ENCODE measurements at places on chromosomes 6 and 20.

GRCh38 chr6:12813321-12813720 lies 96.8 kb downstream of the PHACTR1 start:
- DNase-seq = no peak

- DNase-seq = peak; percentile 73
Observed at GRCh38 chr20:36919715-36920333, 31.7 kb downstream of the SAMHD1 start.

DNA sequence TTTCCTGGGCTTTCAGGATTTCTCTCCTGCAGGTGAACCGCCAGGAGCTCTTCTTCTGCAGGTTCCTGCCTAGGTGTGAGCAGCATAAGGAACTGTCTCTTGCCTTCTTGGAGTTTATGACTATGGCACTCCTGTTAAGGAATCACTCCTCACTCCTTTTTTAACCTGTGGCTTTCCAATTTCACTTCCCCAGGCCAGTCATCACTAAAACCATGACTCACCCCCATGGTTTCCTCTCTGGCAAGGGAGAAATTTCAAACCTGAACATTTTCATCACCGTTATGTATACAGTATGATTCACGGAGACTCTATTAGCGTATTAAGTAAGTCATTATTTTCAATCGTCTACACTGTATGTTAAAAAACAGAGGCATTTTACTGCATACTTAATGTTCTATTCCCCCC lies 78.2 kb upstream of the ARID1B start:
- DNase-seq = peak; percentile 74

- no peak for DNase-seq
Observed at GRCh38 chr6:89500611-89501010, 67.7 kb downstream of the ANKRD6 start.

- no peak for DNase-seq
Observed at GRCh38 chr6:112983713-112984261, 636.7 kb downstream of the RFPL4B start.

DNA sequence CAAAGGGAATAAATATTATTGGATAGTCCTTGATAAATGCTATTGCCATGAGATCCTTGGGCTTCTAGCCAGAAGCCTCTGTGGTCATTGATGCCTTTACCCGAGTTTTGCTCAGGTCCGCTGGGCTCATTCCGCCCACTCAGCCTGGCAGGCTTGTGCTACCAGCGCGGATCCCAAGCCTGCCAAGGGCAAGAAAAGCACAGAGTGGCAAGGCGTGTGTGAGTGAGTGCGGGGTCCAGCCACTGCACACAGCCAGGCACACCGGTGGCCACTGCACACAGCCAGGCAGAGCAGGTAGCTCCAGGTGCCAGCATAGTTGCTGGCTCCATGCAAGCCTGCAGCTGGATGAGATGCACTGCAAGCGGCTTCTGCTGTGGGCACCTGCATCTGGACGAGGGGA lies 38.7 kb downstream of the STK38 start:
- DNase-seq = no peak

- peak; percentile 48 for DNase-seq
Observed at GRCh38 chr6:151284548-151285017, 44.8 kb downstream of the AKAP12 start.

- DNase-seq = no peak
Observed at GRCh38 chr20:17934141-17934862, 34.3 kb downstream of the SNX5 start.

DNA sequence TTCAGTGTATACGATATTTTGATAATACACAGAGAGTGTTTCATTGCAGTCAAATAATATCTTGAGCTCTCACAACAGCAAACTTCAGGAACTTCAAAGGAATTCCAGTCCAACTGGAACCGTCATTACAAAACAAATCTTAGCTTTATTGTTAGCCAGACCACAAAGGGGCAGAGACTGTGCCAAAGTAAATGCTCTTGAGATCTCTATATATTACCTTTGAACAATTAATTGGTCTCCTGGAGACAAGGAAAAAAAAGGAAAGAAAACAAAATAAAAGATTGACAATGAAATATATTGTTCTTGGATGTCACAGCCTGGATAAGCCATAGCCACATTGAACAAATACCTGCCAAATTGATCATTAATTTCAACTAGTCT lies 70.0 kb downstream of the FOXC1 start:
- no peak for DNase-seq

GRCh38 chr6:112568066-112568465 lies 220.9 kb downstream of the RFPL4B start:
- DNase-seq = no peak

DNA sequence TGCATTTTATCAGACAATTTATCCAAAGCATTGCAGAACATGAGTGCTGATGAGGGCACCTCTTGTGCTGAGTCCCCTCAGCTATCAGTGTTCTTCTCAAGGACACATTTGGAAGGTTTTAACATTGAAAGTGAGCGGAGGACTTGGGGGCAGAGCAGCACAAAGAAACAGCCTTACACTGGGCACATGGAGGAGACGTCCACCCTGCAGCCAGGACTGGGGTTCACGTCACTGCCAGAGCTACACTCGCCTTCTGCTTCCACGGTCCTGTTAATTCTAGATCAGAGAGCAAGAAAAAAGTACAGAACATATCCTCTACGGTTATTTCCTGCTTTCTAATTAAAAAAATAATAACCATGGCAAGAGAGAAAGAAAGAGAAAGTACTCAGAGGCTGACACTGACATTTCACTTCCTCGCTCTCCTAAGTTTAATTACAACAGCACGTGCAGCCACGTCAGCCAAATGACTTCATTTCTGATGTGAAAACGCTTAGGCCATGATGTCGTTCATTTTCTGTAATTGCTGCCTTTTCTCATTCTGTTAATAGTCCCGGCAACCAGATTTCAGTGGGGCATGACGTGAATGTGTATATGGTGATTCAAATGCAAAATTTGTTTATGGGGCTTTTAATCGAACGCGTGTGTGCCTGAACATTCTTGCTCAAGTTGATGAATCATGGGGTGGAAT lies 5.1 kb downstream of the PRND start:
- DNase-seq = peak; percentile 42

DNA sequence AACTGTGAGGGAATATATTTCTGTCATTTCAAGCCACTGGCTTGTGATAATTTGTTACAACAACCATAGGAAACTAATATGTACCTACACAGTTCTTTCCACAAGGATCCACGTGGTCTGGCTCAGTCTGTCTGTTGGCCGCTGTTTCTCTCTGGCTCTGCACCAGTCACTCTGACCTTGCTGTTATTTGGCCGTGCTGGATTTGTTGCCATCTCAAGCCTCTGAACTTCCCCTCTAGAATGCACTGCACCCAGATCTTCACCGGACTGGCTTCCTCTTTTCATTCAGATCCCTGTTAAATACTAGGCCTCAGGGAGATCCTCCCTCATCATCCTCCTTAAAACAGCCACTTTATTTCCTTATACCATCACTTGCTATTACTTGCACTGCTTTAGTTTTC lies 446.8 kb downstream of the TFAP2B start:
- DNase-seq = no peak

- no peak for DNase-seq
Observed at GRCh38 chr20:51366155-51366886, 176.2 kb downstream of the NFATC2 start.

DNA sequence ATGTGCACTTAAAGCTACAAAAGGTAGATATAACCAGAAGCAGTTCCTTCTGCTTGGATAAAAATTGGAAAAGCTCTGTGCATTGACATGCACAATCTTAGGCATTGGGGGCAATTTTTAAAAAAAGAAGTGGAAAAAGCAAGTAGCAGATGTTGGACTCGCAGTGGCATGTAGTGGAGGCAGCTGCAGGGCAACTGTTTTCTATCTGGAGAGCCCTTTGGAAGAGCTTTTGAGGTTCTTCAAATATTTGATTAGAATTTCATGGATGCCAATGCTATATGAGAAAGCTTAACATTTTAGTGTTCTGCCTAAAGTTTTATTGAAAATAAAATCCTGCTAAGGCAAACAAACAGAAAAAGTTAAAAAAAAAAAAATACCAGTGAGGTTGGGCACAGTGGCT lies 388.3 kb upstream of the RNF217 start:
- DNase-seq = no peak

- no peak for DNase-seq
Observed at GRCh38 chr6:142030115-142030619, 102.6 kb upstream of the GJE1 start.

GRCh38 chr20:60467771-60468170 lies 509.5 kb downstream of the CDH26 start:
- no peak for DNase-seq

DNA sequence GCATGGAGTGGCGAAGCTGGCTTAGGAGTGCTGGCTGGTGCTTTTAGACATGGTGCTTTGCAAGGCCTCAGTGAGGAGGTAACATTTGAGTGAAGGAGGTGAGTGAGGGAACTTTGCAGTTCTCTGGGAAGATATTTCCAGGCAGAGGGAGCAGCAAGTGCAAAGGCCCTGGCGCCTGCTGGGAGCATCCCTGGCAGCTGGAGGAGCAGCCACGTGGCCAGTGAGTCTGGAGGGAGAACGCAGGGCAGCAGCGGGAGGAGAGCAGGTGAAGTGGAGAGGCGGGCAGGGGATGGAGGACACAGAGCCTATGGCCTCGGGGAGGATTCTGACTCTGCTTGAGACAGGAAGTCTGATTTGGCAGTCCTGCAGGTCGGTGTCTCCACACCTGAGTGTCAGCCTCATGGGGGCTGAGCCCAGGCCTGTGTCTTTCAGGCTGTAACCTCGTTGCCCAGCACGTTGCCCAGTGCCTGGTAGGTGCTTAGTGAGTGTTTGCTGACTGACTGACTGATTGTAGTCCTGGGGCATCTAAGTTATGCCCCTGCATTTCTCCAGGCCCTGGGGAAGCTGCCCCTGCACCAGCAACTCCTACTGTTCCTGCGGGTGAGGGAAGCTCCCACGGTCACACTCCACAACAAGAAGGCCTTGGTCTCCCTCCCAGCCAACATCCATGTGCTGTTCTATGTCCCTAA lies 11.0 kb upstream of the BPIFB4 start:
- DNase-seq = no peak
